ENCODE measurements at places on chromosomes 7 and 10. TPM values are rescaled to one million over a fixed set of nuclear protein-coding genes. Genes with fewer than 3 reads are reported as not detected.

RBP3 gene
- not detected for total RNA-seq

PARG gene
- total RNA-seq, result 48.5 TPM

CYP2C9 gene
- total RNA-seq, result not detected

EXOC4 gene
- total RNA-seq, result 50.7 TPM

HYAL4 gene
- total RNA-seq, result not detected

WASHC2C gene
- 33.5 TPM for total RNA-seq

MCM10 gene
- total RNA-seq, result 0.83 TPM

FAM25A gene
- not detected for total RNA-seq

HTRA1 gene
- total RNA-seq, result 162 TPM

GPC2 gene
- total RNA-seq, result 0.41 TPM

Measured in sigmoid colon (tissue), 7 donors.